Retina (tissue), 1 donor: ENCODE measurements at places on chromosomes 16 and 17.

GRCh38 chr16:8380311-8380710 lies 210.0 kb downstream of the TMEM114 start:
- DNase-seq, result peak; percentile 20

- no peak for DNase-seq
These were observed 1.5 kb upstream of the TTYH2 start for GRCh38 chr17:74211912-74212208.

DNA sequence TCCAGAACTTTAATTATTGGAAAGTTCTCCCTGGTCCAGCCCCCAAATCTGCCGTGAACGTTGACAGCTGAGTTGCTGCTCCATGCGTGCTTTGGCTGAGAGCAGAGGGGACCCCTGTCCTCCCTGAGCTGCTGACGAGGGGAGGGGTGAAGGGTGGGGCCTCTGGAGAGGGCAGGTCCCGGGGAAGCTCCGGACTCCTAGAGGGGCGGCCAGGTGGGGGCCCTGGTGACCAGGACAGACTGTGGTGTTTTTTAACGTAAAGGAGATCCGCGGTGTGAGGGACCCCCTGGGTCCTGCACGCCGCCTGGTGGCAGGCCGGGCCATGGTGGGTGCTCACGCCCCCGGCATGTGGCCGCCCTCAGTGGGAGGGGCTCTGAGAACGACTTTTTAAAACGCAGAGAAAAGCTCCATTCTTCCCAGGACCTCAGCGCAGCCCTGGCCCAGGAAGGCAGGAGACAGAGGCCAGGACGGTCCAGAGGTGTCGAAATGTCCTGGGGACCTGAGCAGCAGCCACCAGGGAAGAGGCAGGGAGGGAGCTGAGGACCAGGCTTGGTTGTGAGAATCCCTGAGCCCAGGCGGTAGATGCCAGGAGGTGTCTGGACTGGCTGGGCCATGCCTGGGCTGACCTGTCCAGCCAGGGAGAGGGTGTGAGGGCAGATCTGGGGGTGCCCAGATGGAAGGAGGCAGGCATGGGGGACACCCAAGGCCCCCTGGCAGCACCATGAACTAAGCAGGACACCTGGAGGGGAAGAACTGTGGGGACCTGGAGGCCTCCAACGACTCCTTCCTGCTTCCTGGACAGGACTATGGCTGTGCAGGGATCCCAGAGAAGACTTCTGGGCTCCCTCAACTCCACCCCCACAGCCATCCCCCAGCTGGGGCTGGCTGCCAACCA lies at the start of gene MC1R:
TSS of gene MC1R (plus strand) at position 410 of the 895 bp plus-strand sequence. CDS start at position 807, 397 bp downstream.
- peak; percentile 68 for DNase-seq

DNA sequence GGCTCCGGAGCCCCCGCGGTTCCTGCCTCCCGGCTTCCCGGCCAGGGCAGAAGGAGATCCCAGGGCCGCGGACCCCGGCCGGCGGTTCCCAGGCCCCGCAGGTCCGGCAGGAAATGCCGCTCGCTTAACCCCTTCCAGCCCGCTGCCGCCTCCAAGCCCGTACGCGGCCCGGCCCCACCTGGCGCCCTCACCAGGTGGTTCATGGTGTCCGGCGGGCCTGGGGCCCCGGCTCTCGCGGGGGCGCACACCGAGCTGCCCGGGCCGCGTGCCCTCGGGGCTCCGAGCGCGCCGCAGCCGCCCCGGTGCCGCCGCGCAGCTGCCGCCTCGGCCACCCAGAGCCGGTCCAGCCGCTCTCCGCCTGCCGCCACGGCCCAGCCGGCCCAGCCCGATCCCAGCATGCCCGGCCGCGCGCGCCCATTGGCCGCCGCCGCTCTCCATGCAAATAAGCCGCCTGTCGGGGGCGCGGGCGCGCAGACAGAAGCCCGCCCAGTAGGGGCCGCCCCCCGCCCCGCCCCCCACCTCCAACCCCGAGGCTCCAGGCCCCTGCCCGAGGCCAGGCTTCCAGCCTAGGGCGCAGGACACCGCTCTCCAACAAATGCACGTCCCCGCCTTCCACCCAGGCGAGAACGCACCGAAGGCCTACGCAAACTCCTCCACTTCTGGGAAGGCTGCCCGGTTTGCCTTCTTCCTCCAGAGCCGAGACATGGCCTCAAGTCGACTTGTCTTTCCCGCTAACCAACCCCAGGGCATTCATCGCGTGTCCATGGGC lies at the start of gene BCAR1:
TSS of gene BCAR1 (minus strand) at position 345 of the 769 bp plus-strand sequence. CDS start at position 203, 142 bp downstream.
- DNase-seq, result peak; percentile 82

DNA sequence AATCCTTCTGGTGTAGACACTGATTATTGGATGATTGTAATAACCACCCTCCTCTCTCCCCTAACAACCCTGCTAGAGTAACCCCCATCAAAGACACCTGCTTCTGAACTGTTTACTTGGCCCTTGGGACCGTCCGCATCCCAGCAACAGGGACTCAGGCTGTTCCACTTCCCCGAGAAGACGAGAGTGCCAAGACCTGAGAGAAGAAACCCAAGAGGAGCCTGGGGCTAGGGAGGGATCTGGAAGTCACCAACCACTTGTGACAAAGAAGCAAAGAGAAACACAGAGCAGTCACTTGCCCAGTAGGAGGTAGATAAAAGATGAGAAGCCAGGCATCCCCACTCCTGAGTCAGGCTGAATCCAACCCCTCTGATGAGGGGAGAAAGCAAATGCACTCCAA lies 84.3 kb downstream of the CDH11 start:
- DNase-seq, result no peak

DNA sequence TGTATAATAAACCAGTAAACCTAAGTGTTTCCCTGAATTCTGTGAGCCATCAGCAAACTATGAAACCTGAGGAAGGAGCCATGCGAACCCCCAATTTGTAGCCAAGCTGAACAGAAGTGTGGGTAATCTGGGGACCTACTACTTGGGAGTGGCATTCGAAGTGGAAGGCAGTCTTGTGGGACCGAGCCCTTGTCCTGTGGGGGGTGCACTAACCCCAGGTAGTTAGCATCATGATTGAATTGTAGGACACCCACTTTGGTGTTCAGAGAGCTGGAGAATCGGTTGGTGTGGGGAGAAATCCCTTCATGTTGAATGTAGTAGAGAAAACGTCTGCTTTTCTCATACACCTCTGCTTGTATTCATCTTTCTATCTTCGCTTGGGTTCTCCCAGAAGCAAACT lies 79.7 kb upstream of the CPHXL start:
- DNase-seq, result no peak

GRCh38 chr16:70257391-70257790 lies 5.7 kb upstream of the EXOSC6 start:
- DNase-seq, result no peak

DNA sequence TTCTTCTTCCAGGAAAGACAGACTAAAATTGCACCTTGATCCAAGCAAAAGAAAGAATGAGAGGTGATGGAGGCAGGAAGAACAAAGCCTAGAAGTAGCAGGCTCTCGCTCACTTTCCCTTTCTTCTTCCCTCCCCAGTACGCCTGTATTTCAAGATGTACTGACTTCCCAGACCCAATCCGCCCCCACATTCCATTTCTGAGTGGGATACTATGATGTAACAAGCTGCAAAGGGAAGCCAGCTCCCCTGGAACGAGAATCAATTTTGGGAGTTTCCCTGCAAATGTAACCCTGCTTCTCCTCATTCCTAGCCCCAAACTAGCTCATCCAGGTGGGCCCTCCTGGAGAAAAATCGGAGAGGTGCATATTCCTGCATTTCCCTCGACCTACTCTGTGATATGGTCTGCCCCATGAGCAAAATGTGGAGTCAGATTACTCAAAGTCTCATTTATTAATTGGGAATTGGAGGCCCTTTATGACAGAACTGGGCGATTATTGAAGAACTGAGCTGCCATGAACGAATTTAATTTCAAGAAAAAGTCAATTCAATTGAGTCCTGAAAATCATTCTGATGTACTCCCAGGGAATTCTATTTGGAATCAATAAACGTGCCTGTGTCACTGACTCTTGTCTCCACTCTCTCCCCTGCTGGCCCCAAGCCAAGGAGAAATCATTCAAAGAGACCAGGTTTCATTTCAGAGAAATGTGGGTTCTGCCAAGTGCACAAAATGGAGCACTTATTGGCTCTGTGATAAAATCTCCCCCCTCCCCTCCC lies 398.9 kb downstream of the SHISA9 start:
- no peak for DNase-seq

DNA sequence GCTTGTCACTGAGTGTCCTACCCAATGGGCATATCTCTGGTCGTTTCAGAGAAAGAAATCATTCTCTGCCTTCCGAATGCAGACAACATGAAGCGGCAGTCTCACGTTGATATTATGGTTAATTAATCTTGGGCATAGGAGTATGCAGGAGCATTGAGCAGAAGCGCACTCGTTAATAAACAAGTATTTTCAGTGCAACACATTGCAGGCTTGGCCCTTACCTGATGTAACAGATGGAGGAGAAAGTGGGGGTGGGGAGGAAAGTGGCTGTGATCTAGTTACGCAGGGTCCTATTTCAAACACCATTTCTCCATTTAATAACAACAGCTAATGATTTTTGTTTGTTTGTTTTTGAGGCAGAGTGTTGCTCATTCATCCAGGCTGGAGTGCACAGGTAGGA lies 414.0 kb upstream of the RBFOX1 start:
- no peak for DNase-seq

DNA sequence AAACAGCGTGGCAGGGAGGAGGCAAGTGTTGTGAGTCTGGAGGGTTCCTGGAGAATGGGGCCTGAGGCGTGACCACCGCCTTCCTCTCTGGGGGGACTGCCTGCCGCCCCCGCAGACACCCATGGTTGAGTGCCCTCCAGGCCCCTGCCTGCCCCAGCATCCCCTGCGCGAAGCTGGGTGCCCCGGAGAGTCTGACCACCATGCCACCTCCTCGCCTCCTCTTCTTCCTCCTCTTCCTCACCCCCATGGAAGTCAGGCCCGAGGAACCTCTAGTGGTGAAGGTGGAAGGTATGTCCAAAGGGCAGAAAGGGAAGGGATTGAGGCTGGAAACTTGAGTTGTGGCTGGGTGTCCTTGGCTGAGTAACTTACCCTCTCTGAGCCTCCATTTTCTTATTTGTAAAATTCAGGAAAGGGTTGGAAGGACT lies at the start of gene CD19:
TSS of gene CD19 (plus strand) at position 171 of the 425 bp plus-strand sequence. CDS start at position 201, 30 bp downstream.
- DNase-seq, result no peak

DNA sequence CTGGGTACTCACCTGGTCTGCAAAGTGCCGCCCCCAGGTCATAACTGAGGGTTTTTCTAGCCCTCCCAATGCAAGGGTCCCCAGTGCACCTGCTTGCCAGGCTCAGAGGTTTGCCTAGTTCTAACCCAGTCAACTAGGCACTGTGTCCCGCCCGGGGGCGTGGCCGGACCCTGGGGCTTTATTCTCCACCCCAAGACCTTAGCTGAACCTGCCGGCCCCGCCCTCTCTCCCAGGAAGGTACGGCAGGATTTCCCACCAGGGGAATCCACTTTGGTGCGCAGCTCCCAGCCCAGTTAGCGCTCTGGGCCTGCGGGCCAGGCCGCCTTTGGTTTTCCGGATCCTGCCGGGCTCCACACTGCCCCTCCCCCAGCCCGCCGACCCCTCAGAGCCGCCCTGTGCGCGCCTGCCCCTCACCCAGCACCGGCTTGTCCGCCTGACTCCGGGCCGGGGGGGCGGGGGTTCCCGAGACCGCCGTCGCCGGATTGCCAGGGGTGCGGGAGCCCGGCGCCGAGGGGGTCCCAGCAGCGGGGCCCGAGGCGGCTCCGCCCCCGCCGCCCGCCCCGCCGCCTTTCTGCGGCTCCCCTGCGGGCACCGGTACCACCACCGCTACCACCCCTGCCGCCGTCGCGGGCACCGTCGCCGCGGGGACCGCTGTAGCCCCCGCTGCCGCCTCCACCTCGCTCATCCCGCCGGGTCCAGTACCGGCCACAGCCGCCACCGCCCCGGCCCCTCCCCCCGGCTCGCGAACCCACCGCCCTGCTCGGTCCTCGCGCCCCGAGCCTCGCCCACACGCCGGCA lies 424 bp downstream of the YBX2 start:
- peak; percentile 21 for DNase-seq

DNA sequence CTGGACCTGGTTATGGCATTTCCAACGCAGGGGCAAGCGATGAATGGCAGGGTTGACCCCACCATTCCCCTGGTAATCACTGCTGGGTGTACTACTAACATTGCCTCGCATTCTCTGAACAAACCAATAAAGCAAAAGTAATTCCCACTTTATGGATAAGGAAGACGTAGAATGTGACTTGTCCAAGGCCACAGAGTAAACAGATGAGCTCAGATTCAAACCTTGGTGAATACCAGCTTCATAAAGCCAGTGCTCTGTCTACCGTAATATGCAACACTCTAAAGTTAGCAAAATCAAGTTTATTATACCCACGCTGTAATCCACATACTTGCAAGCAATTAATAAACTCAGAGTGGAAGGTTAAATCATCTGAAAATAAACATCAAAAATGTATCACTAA lies 59.6 kb downstream of the ANKFY1 start:
- no peak for DNase-seq

DNA sequence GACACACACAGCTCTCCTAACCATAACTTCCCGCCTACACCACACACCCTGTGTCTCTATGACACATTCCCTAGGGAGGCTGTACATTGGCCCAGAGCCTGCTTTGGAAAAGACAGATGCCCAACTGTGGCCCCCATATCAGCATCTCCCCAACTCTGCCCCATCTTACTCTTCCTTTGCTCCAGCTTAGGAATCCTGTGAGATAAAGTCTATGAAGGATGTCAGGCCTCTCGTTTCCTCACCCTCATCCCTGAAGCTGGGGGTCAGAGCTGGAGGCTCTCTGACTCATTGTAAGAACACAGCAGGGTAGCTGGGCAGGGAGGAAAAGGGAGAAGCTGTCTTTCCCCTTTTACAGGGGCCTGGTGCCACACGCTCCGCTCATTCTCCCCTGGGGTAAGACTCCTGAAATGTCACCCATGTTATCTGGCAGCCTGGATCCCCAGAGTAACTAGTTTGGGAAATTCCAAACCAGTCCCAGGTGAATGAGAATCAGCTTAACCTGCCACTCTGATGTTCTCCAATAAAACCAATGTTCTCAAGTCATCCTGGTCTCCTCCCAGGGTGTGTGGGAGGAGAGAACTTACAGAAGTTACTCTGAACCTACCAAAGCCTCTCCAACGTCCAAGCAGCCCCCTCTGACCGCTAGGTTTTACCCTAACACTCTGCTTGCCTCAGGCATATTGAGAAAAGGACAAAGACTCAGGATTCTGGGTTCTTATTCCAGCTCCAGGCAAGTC lies 2.8 kb downstream of the RAPGEFL1 start:
- no peak for DNase-seq
